Tibial artery (tissue), 4 donors: ENCODE measurements at places on chromosomes 2 and 18.

DNA sequence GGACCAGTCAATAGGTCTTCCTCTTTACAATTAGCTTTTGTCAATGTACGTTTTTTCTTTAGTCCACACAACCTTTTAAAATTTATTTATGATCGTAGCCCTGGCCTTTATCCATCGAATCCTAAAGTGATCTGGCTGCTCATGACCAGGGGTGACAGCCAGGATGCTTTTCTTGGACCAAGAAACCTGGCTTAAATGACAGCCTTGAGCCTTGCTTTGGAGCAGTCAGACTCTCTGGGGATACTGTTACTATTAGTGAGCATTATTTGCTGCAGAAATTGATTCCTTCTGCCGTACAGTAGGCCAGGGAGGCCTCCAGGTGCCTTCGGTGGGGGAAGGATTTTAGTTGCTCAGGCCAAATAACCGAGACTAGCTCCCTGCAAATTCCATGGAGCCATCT is 70.2 kb downstream of the AGAP1 start:
- DNase-seq: no peak

- DNase-seq: no peak
These were observed 129.7 kb downstream of the MAP4K4 start for GRCh38 chr2:101827246-101827645.

- peak; percentile 56 for DNase-seq
These were observed 6.5 kb upstream of the KCNG2 start for GRCh38 chr18:79790996-79791972.

DNA sequence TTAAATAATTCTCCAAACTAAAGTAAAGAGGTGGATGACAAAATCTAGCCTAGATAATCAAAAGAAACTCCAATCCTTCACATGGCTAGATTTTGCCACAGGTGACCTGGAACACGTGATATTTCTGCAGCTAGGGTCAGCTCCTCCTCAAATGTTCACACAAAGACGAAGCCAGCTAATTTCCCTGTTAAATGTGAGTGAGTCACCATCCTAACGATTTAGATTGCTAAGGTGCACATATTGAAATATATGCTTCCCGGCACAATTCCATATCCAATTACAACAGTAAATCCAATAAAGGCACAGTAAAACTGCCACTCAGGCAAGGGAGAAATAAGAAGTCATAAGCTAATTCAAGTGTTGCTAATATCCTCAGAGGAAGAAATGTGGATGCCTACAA is 28.7 kb downstream of the IKZF2 start:
- DNase-seq: no peak

- DNase-seq: no peak
These were observed 919.3 kb upstream of the CDH2 start for GRCh38 chr18:29096079-29096770.

DNA sequence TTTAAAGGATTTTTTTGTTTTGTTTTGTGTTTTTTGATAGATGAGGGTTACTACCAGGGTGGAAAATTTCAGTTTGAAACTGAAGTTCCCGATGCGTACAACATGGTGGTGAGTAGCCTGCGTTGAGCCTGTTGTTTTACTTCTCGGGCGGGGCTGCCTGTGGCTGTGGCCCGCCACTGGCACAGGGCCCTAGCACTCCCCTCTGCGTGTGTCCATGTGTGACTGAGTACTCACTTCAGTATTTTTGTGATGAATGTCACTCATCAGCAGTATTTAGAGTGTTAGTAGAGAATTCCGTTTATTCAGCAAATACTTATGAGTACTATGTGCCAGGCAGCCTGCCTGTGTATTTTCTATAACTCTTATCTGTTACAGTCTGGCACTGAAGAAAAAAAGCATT is 44.3 kb upstream of the SCLY start:
- no peak for DNase-seq

- DNase-seq: no peak
These were observed 16.2 kb upstream of the ALPP start for GRCh38 chr2:232362174-232362900.

DNA sequence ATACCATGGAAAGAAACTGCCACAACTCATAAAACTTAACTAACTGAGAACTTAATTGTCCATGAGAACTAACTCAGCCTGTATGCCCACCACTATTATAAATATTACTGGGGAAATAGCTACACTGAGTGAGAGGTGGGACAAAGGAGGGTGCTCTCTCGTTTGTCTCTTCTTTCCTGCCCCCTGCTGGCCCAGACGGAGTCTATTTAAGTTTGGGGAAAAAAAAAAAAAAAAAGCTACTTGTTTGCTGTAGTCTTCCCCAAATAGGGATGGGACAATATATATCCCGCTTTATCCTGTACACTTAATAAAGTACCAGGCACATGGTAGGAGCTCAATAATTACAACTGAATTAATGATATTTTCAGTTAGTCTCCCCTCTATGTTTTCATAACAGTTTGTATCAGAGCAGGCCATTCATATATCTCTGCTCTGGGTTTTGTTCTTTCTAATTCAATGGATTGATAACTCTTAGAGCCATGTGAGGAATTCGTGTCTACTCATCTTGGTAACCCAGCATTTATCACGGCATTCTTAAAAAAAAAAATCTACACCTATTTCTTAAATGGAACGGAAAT is 647.6 kb upstream of the PKDCC start:
- DNase-seq: no peak

GRCh38 chr2:160384791-160385190 is 108.8 kb downstream of the RBMS1 start:
- DNase-seq: no peak

- no peak for DNase-seq
These were observed 82.1 kb downstream of the EIF2AK3 start for GRCh38 chr2:88545118-88545517.

- DNase-seq: no peak
These were observed 65.7 kb downstream of the SPRED2 start for GRCh38 chr2:65366595-65367125.

GRCh38 chr2:186569897-186570296 is 20.0 kb upstream of the ITGAV start:
- no peak for DNase-seq

- no peak for DNase-seq
These were observed 232.4 kb downstream of the MTX2 start for GRCh38 chr2:176501617-176502016.

GRCh38 chr2:88603146-88603545 is 24.1 kb downstream of the EIF2AK3 start:
- no peak for DNase-seq

DNA sequence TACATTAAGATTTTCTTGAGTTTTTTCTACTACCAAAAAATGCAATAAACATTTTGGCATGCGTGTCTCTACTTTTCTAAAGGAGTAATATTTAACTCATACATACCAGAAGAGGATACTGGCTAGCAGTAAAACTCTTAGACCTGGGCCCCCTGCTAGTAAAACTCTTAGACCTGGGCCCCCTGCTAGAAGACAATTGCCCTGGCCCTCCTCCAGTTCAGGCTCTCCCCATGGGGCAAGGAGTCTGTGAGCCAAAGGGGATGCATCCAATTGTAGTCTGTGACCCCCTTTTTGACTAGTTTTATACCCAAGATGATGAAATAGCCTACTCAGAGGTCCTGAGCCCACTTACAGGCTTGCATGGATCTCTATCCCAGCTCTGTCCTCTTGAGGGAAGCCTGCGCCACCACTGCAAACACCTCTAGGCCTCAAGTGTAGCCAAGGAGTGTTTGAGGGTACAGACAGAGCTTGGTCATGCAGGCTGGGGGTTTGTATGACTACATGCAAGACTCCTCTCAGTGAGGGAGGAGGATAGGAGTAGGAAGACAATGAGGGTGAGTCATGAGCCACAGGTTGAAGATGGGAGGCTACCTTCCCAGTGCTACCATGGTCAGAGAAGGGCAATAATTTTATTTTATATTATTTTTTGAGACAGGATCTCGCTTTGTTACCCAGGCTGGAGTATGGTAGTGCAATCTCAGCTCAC is 45.2 kb upstream of the PGAP1 start:
- DNase-seq: no peak

GRCh38 chr18:9779630-9780029 is 71.5 kb downstream of the RAB31 start:
- no peak for DNase-seq

- DNase-seq: peak; percentile 31
These were observed 990 bp downstream of the EPAS1 start for GRCh38 chr2:46298272-46298521.

DNA sequence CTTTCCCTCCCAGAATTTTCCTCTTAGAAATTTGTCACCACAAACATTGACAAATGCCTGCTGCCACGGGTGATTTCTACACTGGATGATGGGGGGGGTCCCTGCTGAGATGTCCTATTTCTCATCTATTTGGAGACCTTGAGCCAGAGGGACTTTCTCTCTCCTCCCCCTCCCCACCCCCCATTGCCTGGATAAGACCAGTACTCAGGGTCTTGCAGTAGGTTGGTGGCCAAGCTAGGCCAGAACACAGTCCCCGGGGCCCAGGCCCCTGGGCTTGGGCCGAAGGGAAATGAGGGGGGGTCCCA is 560 bp upstream of the DUSP2 start:
- no peak for DNase-seq

DNA sequence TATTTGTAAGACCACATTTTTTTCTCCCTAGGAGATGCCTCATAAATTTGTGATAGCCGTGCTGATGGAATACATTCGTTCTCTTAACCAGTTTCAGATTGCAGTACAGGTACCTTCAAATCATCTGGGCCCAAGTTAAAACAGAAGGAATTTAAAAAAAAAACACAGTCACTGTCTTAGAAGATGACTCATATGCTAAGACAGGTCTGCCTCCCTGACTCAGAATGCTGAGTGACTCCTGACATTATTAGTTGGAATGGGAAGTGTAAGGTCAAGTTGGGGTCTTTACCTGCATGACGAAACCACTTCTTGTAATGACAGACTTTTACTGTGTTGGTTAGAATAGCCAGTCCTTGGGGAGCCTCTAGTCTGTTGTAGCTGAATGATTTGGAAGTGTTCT is 26.3 kb downstream of the RMC1 start:
- no peak for DNase-seq

DNA sequence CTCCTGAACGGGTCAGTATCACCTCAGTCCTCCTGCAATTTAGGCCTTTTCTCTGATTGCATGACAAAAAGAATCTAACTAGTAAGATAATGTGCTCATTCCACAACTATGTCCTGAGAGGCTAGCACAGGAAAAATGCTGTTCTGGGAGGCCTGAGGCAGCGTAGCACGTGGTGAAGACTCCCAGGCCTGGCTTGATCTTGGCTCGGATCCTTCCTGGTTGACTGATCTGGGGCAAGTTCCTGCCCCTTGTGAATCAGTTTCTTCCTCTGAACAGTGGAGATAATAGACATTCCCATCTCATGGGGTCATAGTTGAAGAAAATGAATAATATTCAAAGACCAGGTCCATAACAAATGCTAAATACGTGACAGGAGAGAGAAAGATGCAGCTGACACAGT is 12.3 kb downstream of the FBLN7 start:
- no peak for DNase-seq

GRCh38 chr2:71952572-71953188 is 195.0 kb downstream of the CYP26B1 start:
- DNase-seq: no peak

DNA sequence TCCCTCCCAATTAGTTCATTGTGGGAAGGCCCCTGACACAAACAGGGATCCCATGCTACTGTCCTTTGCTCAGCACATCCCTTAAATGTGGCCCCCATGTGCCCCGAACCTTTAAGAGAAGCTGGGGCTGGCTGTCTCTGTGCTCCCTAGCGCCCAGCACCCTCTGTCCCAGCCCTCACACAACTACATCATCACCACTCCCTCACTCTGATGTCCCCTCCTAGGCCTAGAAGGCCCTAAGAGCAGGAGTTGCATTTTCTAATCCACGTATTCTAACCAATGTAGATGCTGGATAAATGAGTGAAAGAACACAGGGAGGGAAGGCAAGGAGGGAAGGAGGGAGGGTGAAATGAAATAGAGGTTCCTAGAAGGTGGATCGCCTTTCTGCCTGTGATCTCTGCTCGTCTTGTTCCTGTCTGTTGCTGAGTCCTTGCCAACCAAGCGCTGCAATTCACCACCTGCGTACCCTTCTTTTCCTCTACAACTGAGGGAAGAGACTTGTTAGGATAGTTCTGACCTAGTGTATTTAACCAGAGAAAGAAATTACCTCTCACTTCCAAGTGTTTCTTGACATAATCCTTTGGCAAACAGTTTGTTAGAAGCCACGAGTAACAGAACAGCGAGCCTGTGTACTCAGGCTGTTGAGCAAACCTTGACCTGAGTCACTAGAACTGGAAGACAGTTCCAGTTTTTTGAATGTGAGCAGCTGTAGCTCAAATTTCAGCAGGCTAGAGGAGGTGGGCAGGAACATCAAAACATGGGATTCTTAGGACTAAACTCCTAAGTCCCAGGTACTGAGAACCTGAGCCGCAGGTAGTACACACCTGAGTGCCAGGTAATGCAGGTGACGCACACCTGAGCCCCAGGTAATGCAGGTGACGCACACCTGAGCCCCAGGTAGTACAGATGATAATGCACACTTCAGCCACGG is 181.5 kb upstream of the ID2 start:
- peak; percentile 39 for DNase-seq

- no peak for DNase-seq
These were observed 32.6 kb downstream of the FASTKD2 start for GRCh38 chr2:206798000-206798399.

GRCh38 chr18:10526561-10526949 is 728 bp downstream of the NAPG start:
- DNase-seq: no peak

DNA sequence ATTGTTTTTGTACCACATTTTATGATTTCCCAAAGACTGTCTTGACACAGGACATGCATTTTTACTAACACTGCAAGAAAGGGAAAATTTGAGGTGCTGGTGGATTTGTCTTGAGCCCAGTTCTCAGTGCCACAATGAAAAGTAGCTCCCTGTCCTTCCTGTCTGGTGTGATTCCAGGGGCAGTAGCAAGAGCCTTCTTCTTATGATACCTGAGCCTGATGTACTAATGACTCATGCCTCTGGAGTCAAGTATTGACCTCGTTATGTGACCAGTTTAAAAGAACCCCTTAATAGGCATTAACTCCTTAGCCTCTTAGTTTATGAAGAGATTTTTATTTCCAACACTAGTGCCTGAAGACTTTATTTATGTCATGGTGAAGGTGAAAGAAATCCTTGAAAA is 728.6 kb downstream of the SLC4A3 start:
- DNase-seq: no peak

- DNase-seq: no peak
These were observed 7.6 kb upstream of the SPDYA start for GRCh38 chr2:28802975-28803429.

DNA sequence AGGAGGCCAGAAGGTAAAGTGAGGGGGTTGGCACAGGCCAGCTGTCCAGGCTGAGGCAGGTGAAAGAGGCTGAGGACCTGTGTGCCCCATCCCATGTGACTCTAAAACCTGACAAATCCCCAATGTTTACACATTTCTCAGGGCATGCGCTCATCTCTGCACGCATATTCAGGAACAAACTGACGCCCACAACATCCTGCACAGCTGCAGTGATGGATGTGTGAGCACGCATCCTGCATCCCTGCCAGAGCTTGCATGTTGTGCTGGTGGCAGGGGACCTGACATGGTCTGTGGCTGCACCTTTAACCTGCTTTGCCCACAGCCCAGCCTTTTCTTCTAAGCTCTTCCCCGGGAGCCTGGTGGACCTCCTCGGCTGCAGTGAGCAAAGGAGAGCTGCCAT is 83.1 kb downstream of the FBXO15 start:
- DNase-seq: no peak

GRCh38 chr18:4276953-4277585 is 178.0 kb downstream of the DLGAP1 start:
- no peak for DNase-seq
